ENCODE measurements at places on chromosomes 16 and 17.

- no peak for DNase-seq
Measured at GRCh38 chr17:19874256-19874655, 6.5 kb upstream of the ULK2 start.

DNA sequence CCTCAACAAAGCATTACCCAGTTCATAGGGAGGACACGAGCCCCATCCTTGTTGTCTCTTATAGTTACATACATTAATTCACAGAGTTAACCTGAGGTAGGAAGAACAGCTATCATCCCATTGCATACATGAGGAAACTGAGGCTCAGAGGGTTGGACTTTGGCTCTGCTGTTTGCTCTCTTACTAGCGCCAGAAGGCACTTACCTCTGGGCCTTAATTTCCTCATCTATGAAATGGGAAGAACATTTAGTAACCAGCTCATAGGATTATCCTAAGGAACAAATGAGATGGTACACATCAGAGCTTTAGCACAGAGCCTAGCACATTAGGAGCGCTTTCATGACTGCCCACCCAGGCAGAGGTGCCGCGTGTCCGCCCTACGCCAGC lies 27.6 kb downstream of the NEUROD2 start:
- no peak for DNase-seq

- no peak for DNase-seq
Measured at GRCh38 chr16:3640207-3640606, 14.3 kb upstream of the DNASE1 start.

DNA sequence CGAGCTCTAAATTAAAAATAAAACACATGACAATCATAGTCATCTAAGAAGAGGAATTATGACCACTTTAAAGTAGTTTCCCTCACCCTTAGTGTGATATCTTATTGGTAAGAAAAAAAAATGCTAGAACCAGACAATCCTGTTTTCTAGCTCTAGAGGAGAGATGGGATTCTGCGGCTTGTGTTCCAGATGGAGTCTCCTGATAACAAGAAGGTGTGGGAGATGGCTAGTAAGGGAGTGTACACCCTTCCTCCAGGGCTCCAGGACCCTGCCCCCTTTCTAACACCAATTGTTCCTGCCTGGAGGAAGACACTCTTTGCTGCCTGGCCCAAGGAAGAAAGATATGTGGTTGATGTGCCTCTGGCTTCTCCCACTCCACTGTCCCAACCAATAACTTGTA lies 68.8 kb upstream of the FBXO47 start:
- no peak for DNase-seq

GRCh38 chr17:78919861-78920450 lies 5.2 kb downstream of the TIMP2 start:
- no peak for DNase-seq

DNA sequence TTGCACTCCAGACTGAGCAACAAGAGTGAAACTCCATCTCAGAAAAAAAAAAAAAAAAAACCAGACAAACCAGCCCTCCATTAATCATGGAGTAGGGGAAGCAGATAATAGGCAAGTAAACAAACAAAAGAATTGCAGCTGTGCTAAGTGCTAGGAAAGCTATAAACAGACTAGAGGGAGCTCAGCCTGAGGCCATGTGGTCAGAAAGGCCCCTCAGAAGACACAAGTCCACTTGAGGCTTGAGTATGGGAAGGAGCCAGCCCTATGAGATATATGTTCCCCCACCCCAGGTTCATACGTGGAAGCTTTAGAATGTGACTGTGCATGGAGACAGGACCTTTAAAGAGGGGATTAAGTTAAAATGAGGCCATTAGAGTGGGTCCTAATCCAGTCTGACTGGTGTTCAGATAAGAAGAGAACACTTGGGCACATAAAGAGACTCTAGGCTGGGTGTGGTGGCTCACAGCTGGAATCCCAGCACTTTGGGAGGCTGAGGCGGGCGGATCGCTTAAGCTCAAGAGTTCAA lies 132.6 kb upstream of the NOL11 start:
- no peak for DNase-seq

- DNase-seq: no peak
Measured at GRCh38 chr17:8494506-8495111, 58.9 kb downstream of the NDEL1 start.

GRCh38 chr17:6551356-6551755 lies 5.0 kb downstream of the PITPNM3 start:
- no peak for DNase-seq

GRCh38 chr17:78058001-78058400 lies 70.6 kb downstream of the TMC6 start:
- no peak for DNase-seq

DNA sequence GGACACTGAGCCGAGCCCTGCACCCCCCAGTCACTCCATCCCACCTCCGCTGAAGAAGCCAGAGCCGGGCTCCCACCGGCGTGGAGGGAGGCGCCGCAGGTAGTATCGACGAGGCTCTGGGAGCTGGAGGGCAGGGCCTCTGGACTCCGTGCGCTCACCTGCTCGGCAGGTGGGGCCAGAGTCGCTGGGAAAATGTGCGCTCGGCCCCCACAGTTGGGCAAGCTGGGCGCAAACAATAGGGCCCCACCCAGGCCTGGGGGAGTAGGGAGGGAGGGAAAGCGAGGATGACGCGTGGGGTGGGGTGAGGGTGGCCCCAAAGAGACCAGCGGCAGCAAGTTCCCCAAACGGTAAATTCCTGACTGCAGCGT lies 668 bp downstream of the JUP start:
- no peak for DNase-seq

GRCh38 chr16:86939609-86940008 lies 361.3 kb downstream of the FOXL1 start:
- DNase-seq: no peak

DNA sequence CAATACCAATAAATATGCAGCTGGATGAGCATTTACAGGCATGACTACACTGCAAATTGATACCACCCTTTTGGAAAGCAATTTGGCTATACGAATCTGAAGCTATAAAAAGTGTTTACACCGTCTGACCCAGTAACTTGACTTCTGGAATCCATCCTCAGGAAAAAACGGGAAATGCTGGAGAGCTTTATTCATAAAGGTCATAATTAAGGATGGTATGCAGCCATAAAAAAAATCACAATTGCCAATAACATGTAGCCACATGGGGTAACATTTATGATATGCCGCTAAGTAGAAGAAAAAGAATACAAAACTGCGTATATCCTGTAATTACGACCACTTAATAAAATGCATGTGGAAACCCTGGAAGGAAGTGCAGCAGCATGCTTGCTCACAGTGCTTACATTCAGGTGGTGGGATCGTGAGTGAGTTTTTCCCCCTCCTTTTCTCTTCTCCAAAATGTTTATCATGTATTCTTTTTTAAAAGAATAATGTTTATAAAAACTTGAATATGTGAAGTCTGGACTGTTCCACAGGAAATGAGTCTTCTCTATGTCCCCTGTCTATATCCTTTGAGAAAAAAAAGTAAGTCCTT lies 34.2 kb downstream of the COPRS start:
- no peak for DNase-seq

- no peak for DNase-seq
Measured at GRCh38 chr17:31226950-31227349, 70.1 kb downstream of the OMG start.

- DNase-seq: no peak
Measured at GRCh38 chr16:87533061-87533460, 40.2 kb upstream of the ZCCHC14 start.

GRCh38 chr16:86986809-86987487 lies 330.2 kb downstream of the C16orf95 start:
- DNase-seq: no peak

GRCh38 chr16:4696905-4697847 lies 3.8 kb downstream of the NUDT16L1 start:
- no peak for DNase-seq

GRCh38 chr17:64005734-64006167 lies 7.6 kb downstream of the PRR29 start:
- no peak for DNase-seq

GRCh38 chr16:12455287-12455798 lies 348.3 kb downstream of the CPPED1 start:
- no peak for DNase-seq

Data from cerebellar nuclear complex (tissue), 1 donor.